Activated naive CD4-positive, alpha-beta T cell treated with Interleukin-2 at 50 U/mL for 16 hours (primary cell): ENCODE measurements at places on chromosomes 5 and 9.
A peak's percentile ranks its signal among the peaks of the same experiment; 100 is the strongest.

DNA sequence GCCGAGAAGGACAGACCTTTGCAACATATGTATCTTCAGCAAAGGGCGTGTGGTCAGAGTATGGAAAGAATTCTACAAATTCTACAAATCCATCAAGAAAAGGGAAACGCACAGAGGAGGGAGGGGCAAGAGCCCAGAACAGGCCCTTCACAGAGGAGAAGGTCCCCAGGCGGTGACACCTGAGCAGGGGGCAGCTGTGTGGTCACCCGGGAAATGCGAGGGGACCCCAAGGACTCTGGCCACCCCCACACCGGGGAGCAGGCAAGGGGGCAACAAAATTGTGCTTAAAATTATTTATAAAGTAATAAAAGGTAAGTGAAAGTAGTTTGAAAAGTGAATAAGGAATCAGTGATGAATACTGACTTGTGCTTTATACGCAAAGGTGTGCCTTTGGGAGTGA is 17.6 kb downstream of the NACC2 start:
- DNase-seq, result no peak

GRCh38 chr9:14403081-14403480 is 89.1 kb upstream of the NFIB start:
- DNase-seq, result no peak

DNA sequence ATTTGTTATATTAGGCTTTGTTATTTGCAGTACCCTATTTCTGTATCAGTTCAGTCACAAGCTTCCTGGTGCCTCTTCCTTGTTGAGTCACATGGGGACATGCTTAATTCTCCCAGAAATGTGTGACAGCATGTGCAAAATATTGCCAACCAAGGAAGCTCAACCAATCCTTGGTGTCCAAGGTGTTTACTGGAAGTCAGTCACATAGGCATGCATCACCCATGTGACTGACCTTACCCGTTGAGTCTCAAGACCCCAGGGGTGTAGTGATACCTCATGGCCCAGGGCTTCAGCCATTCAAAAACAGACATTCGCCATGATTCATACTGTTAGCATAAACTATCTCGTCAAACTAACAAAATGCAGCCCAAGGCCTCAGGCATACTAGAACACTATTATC is 9.3 kb upstream of the ANKDD1B start:
- DNase-seq, result no peak

- no peak for DNase-seq
Observed at GRCh38 chr5:122112063-122112462, 17.3 kb upstream of the ZNF474 start.

- DNase-seq, result no peak
Observed at GRCh38 chr5:148145916-148146315, 22.4 kb upstream of the SPINK14 start.

GRCh38 chr9:79360387-79361347 is 211.1 kb upstream of the TLE4 start:
- no peak for DNase-seq

DNA sequence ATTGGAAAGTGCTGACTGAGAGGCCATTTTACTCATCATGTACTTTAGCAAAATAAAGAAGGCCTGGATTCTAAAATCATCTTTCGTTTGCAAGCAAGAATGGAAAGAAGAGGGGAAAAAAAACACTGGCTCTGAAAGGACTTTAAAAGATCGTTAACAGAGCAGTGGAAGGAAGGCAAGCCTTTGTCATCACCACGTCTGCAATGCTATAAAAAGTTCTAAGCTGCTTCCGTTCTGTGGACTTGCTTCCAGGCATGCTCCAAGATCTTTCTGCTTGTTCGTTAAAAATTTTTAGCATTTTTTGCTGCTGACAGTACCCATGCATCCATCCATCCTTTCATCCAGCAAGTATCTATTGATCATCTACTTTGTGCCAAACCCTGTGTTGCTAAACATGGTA is 226.5 kb downstream of the GABBR2 start:
- DNase-seq, result no peak

GRCh38 chr5:79413112-79413511 is 100.8 kb downstream of the HOMER1 start:
- no peak for DNase-seq

DNA sequence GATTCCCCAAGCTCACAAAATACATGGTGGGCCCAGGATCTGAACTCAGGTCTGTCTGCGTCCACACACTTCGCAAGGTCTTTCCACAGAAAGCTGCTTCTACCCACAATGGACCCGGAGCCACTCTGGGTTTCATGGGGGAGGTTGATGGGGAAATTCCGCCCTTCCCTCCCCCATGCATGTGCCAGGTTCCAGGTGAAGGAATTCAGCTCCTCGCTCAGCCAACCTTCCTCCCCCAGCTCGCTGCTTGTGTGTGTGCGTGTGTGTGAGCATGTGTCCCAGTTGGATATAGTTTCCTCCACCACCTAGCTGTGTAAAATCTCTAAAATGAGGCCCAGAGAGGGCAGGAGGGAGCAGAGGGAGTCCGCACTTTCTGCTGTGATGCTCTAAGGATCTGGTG is 1.0 kb downstream of the PTGS1 start:
- no peak for DNase-seq

DNA sequence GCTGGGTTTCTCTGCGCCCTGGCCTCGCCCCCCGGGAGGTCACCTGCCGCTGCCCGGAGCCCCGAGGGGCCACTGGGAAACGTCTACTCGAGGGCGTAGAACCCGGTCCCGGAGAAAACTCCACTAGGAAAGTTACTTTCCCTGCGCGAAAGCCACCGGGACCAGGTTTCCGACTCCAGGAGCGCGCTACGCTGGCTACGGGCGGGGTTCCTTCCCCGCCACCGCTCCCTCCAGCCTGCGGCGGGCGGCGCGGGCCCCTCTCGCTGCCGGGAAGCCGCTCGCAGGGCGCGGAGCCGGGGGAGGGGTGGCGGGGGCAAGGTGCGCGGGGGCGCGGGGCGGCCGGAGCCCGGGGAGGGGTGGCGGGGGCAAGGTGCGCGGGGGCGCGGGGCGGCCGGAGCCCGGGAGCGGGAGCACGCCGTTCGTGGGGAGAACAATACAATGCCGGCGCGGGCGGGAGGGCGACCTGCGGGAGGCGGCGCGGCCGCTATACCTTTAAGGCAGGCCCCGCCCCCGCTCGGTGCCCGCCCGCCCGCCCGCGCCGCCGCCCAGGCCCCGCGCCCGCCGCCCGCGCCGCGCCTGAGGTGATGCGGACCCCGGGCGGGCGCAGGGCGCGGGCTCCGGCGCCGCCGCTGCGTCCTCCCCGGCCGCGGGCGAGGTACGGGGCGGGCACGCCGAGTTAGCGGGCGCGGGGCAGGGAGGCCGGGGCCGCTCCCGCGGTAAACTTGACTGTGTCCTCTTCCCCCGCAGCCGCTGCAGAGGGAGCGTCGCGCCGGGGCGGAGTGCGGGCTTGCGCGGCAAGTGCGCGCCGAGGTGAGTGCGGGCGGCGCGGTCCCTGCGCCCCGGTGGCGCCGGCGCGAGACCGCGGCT is 278.1 kb downstream of the AOPEP start:
- peak; percentile 32 for DNase-seq

DNA sequence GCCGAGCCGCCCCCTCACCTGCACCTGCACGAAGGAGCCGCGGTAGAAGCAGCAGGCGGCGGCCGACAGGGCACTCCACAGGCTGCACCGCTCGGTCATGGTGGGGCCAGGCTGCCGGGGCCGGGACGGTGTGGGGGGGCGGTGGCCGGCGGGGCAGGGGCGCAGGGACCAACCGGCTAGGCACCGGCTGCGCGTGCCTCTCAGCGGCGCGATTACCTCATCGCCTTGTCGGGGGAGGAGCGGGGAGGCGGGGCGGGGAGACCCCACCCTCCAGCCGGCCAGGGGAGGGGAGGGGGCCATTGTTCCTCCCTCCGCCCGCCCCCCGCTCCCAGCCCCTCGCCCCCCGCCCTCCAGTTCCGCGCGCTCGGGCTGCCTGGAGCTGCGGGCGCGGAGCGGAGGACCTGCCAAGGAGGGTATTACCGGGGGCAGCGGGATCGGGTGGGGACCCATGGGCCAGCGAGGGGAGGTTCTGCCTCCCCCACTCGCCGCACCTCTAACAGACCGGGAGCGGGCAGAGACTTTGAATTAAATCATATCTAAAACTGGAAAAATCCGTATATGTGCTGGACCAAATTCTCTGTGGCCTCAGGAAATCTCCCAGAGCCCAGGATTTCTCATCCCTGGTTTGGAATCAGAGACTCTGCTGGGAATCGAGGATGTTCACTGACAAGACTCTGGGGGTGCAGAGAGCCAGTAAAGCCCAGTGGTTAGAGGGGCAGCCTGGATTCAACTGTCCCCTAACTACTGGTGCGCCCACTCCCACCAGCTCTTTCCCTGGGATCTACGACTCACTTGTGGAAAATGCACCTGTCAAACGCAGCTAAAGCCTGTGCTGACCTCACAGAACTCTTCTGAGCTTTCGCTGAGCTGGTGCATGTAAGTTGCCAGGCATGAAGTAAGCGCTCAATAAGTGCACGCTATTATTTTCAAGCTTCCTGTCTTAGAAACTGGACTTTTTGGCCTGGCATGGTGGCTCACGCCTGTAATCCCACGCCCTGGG is 20.3 kb upstream of the TOR2A start:
- DNase-seq, result no peak

DNA sequence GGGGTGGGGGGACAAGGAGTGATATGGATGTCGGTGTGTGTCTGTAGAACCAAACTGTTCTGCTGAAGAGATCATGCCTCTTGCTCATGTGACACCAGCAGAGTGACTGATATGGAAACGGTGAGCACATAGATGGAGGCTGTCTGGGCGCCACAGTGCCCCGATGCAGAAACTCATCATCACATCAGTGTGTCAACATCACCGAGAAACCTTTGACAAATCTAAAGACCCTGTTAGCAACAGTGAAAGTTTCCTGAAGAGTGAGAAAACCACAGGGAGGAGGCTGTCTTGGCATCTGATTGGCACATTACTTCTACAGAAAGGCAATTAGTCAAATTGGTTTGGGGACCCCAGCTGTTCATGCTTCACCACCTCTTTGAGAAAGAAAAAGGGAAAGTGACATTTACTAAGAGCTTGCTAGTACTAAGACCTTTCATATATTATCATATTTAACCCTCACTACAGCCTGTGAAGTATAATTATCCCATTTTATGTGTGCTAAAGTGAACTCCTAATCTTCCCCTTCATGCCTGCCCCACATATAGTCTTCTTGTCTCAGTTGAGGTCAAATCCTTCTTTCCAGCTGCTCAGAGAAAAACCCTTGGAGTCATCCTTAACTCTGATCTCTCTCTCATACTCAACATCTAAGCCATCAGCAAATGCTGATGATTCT is 25.6 kb downstream of the CSF2 start:
- peak; percentile 79 for DNase-seq

DNA sequence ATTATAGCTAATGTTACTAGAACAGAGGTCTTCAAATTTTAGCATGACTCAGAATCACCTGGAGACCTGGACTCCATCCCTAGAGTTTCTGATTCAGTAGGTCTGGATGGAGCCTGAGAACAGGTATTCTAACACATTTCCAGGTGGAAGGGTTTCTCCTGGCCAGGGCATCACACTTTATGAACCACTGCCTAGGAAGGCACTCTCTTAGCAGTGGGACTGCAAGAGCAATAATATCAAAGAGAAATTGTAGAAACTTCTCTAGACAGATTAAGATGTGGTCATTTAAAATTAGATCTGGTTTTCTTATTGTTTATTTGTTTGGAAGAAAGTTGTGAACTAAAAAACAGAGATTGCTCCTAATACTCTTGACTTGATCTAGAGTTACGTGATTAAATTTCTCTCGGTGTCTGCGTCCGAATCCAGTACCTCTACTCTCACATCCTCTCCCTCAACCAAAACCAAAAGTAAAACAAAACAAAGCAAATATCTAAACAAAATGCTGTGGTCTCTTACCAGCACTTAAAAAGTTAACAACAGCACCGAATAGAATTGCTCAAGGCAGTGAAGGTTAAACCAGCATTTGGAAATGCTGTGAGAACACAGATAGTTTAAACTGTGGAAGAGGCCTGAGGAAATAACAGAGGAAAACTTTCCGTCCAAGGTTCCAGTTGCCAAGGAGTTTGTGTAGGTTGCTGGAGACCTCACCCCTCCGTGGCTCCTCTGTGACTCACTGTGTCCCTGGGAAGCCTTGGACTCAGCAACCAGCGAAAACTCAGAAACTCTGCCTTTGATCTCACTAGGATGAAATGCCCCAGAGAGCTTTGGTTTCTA is 193.4 kb downstream of the ARRDC3 start:
- DNase-seq, result no peak

DNA sequence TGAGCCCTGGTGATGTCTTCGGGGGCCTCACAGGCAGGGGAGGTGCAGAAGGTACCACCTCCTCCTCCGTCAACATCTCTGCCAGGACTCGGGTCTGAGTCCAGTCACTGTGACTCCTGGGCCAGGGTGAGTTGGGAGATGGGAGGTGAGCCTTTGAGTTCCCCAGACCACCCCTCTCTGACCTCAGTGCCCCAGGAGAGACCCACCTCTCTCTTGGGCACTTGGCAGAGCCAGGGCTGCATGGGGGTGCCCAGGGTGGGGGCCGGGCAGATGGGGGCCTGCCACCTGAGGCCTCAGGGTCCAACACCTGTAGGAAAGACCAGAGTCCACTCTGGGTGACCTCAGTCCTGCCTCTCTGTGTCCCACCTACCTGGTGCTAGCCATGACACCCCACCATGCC is 6.8 kb downstream of the KIF12 start:
- no peak for DNase-seq

- peak; percentile 16 for DNase-seq
Observed at GRCh38 chr9:124776954-124777648, at the start of gene OLFML2A. OLFML2A (plus strand) TSS chr9:124777133; CDS start chr9:124777271, 138 bp downstream.

- no peak for DNase-seq
Observed at GRCh38 chr5:83731638-83732037, 11.0 kb upstream of the HAPLN1 start.

GRCh38 chr5:94173100-94173499 is 431.7 kb upstream of the POU5F2 start:
- DNase-seq, result no peak

- no peak for DNase-seq
Observed at GRCh38 chr5:62977661-62978060, 399.0 kb downstream of the LRRC70 start.

DNA sequence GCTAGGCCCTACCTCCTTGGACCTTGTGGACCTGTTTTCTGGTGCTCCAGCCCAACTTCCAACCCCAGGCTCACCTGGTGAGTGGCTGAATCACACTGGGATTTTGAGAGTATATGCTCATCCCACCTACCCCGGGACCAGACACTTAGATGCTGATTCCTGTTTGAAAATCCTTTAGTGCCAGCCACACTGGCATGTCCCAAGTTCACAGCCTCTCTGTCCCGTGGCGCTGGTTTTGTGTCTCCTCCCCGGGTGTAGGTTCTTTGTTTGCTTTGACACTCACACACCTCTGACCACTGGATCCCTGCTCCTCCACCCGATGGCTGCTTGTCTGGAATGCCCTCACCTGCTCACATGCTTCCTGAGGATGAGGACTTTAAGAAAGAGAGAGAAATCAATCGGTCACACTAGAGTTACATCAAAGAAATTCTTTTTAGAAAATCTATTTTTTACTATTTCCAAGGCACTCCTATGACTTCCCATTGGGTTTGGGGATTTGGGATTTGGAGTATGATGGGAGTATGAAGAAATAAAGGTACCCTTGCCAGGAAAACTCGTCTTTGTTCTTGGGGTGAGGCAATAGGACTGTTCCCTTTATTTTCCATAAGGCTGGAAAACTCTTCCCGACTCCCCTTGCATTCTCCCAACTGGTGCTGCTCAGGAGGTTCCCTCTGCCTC is 7.3 kb upstream of the SLC25A48 start:
- no peak for DNase-seq
